ENCODE measurements at places on chromosomes 2 and 18.

GRCh38 chr18:75790796-75791195 is 363.3 kb upstream of the SMIM21 start:
- no peak for DNase-seq

DNA sequence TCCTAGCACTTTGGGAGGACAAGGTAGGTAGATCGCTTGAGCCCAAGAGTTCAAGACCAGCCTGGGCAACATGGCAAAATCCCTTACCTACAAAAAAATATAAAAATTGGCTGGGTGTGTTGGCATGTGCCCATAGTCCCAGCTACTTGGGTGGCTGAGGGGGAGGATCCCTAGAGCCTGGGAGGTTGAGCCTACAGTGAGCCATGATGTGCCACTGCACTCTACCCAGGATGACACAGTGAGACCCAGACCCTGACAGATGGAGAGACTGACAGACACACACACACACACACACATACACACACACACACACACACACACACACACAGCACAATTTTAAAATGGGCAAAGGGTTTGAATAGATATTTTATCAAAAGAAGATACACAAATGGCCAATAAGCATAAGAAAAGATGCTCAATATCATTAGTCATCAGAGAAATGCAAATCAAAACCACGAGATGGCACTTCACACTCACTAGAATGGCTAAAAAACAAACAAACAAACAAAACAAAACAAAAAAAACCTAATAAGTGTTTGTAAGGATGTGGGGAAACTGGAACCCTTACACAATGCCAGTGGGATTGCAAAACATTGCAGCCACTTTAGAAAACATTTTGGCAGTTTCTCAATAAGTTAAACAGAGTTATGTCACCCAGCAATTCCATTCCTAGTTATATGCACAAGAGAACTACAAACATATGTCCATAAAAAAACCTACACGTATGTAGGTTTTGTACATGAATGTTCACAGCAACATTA is 42.3 kb downstream of the BAZ2B start:
- no peak for DNase-seq

GRCh38 chr18:55136864-55137263 is 177.6 kb upstream of the CCDC68 start:
- no peak for DNase-seq

- no peak for DNase-seq
Observed at GRCh38 chr18:48836231-48836805, 114.4 kb downstream of the SMAD7 start.

DNA sequence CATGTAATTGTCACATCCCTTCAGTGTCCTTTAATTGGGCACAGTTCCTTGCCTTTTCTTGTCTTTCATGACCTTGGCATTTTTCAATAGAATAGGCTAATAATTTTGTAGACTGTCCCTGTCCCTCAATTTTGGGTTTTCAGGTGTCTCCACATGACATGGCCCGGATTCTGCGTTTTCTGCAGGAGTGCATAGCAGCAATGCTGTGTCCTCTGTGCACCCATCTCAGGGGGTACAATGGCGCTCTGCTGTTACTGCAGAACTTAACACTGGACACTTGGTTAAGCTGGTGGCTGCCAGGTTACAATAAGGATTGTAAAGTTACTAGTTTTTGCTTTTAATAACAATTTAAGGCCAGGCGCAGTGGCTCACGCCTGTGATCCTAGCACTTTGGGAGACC is 51.3 kb downstream of the INPP5D start:
- DNase-seq, result no peak

DNA sequence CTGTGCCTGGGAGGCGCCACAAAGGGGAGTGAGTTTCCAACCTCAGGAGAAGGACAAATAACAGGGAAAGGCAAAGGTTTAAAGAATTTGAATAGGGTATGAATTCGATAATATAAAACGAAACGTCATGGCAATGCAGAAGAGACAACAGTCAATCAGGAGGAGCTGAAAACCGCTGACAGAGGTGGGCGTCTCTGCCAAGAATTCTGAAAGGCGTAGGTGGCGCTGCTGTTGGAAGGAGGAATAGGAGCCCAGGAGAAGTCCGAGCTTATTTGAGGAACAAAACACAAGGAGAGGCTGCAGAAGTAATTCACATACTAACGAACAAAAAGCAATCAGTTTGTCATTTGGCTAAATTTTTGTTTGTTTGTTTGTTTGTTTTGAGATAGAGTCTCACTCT is 485.8 kb upstream of the POU3F3 start:
- DNase-seq, result no peak

GRCh38 chr2:209905691-209906090 is 96.7 kb upstream of the RPE start:
- no peak for DNase-seq

- DNase-seq, result no peak
Observed at GRCh38 chr18:78368726-78369125, 610.9 kb upstream of the SALL3 start.

- no peak for DNase-seq
Observed at GRCh38 chr18:25019086-25019860, 332.7 kb downstream of the ZNF521 start.

GRCh38 chr2:231655488-231655887 is 52.8 kb upstream of the PTMA start:
- no peak for DNase-seq

DNA sequence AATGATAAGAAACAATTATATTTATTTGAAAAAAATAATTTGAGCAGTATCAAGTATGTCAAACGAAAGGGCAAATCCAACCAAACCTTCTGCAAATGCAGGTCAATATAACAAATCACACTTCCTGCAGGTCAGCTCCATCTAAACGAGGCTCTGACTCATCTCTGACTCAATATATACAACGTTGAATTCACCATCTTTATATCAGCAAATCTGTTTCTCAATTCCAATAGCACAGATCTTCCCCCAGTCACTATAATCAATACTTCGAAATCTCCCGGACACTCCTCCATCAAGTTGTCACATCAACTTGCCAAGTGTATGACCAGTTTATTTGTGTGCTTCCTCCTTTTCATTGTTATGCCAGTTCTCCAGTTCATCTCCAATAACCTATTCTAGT is 388.9 kb downstream of the ZEB2 start:
- no peak for DNase-seq

DNA sequence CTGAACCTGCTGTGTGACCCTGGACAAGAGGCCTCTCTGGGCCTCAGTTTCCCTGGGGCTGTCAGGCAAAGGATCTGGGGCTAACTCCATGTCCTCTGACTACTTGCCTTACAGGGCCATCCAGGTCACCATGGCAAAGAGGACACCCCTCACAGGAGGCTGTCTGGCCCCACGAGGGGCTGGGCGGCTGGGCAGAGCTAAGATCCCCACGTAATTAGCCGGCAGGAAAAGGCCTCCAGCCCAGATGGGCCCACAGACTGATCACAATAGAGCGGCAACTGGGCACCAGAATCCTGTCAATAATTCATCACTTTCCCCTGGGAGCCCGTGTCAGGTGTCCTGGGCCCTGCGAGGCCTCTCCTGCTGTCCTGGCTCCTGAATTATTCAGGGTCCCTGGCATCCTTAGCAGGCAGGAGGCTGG is 44.8 kb upstream of the OTOF start:
- DNase-seq, result no peak

- no peak for DNase-seq
Observed at GRCh38 chr2:71898375-71898774, 249.3 kb downstream of the CYP26B1 start.
